ENCODE measurements at places on chromosomes 16 and 17.

DNA sequence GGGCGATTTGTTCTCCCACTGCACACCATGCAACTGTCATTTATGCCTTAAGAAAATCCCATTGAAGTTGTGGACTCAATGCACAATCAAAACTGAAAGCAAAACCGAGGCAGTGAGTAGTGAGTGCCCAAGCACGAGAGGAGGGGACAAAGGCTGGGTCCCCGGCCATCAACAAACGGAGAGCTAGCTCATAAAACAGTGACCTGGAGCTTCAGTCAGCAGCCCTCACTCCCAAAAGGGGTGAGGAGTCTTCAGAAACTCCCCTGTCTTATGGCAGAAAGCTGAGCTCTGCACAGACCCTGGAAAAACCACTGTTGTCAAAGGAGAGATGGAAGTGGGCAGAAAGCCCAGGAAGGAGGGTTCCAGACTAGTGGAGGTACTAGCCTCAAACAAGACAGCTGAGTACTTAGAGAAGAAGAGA lies 96.9 kb downstream of the ADCY9 start:
- DNase-seq, result no peak

- DNase-seq, result no peak
Measured at GRCh38 chr17:3826191-3826590, 19.9 kb downstream of the NCBP3 start.

GRCh38 chr16:72858665-72859493 lies 189.0 kb downstream of the ZFHX3 start:
- DNase-seq, result no peak

DNA sequence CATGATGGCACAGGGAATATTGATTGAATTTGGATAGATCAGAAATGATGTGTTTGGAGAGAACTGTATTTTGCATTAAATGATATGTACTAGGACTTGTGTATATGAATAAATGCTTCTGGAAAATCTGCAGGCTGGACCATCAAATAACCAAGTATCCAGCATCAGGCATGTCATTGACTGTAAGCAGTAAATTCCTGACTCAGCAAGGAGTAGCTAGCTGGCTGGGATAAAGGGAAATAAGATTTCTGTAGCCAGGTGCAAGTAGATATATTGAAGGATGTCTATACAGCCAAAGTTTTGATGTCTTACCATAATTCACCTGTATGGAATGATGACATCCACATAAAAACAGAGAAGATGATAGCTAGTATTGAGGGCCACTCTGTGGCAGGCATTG lies 809.6 kb downstream of the CDH11 start:
- no peak for DNase-seq

DNA sequence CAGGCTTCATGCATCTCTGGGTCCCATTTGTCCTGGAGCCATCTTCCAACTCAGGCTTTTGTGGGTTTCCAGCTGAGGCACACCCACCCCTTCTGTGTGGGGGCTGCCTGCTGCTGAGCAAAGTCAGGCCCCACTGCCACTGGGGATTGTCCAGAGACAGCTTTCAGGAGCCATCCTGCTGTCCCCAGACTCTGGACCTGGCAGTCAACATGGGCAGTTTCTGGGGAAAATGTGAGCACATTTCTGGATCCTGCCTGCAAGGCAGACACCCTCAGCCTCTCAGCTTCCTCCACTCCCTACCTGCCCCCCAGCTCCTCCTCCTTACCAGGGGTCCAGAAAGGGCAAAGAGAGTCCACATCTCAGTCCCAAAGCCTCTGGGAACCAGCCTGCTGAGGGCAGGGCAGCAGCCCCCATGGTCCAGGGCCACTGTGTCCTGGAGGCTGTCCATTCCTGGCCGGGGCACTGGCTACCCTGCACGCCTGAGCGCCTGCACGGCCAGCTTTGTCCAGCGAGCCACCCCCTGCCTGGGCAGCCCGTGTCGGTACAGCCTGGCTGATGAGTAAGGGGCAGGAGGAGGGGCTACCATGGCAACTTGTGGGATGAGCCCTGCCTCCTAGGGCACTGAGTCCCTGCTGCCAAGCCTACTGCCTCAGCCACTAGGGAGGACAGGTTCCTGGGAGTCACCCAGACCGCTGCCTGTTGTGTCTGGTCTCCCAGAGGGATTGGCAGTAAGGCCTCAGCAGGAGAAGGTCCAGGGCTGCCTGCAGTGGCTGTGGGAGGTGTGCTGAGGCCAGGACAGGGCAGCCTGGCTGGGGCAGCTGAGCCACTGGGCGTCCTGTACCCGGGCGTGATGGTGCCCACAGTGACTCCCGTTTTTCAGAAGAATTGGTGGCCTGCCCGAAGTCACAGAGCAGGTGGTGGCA lies at the start of gene SLC47A2:
Gene SLC47A2, minus strand, starts transcription at position 477 of the 923 bp plus-strand sequence. Its CDS starts 29 bp downstream, at position 448.
- no peak for DNase-seq

GRCh38 chr17:77315551-77316190 lies 174.9 kb downstream of the SEC14L1 start:
- DNase-seq, result no peak

DNA sequence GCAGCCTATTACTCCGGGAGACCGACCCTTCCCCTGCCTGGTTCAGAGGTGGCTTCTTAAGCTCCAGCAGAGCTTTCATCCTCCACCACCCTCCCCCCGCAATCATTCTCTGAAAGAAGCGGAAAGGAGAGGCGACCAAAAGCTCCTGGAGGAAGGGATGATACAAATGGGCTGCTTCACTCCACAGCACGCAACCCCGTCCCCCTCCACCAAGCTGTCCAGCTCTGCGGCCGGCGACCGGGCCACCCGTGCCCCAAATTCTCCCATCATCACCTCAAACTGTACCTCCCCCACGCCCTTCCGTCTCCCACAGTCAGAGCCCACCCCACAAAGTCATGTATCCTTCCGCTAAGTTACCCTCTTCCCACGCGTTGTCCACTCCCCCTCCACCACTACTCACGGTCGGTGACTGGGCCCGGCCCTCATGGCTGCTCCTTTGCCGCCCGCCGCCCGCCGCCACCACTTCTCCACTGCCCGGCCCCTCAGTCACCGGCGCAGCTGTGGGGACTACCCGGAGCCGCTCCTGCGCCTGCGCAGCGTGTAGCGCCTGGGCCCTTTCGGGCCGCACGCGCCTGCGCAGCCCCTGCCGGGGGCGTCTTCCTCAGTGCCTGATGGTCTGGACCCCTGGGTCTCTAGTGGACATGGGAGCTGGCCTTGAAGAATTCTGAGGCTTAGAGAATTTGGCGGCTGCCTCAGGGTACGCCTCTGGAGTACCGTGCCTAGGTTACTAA lies at the start of gene FAM222B:
Gene FAM222B, minus strand, starts transcription at position 509 of the 731 bp plus-strand sequence. CDS start 76,123 bp downstream, outside the sequence.
- DNase-seq, result peak; percentile 89

DNA sequence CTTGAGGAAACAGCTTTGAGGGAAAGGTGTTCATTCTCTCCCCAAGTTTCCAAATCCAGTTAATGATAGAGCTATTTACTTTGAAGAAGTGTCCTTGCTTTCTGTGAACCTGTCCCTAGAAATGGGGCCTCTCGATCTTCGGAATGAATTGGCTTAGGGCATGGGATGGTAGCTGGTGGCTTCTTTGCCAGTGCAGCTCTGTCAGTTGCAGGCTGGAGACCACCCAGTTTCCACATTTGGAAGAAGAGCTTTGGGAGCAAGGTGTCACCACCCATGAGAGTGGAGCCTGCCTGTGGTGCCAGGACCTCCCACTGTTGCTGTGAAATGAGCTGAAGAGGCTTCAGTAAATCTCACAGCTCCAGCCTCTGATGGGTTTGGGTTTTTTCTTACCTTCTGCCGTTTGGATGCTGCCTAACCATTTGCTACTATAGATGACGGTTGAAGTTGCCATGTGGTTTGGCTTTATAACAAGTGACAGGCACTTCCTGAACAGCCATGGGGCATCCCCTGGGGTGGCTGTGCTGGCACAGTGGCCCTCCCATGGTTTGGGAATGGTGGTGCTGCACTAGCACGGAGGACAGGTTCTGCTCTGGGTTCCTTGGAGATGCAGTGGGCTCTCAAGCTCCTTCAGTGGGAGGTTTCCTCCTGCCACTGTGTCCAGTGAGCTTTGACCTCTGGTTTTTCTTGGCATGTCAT lies 19.5 kb upstream of the SLC5A10 start:
- no peak for DNase-seq

DNA sequence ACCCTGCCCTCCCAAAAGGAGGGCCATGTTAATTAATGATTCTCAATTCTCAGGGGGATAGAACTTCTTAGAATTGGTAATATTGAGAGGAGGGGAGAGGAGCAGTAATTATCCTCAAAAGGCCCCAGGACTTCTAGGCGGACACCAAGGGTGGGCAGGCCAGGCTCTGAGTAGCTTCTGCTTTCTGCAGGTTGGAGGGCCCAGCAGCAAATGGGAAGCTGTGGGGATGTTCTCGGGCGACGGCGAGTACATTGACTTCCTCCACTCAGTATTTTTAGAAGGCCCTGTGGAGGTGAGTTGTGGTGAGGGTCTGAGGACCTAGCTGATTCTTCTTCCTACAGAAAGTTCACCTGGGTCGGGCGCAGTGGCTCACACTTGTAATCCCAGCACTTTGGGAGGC lies 57.5 kb downstream of the DNAH2 start:
- DNase-seq, result no peak

- no peak for DNase-seq
Measured at GRCh38 chr16:28189245-28189644, 22.5 kb downstream of the XPO6 start.

GRCh38 chr17:8552577-8553320 lies 77.8 kb downstream of the MYH10 start:
- DNase-seq, result no peak

DNA sequence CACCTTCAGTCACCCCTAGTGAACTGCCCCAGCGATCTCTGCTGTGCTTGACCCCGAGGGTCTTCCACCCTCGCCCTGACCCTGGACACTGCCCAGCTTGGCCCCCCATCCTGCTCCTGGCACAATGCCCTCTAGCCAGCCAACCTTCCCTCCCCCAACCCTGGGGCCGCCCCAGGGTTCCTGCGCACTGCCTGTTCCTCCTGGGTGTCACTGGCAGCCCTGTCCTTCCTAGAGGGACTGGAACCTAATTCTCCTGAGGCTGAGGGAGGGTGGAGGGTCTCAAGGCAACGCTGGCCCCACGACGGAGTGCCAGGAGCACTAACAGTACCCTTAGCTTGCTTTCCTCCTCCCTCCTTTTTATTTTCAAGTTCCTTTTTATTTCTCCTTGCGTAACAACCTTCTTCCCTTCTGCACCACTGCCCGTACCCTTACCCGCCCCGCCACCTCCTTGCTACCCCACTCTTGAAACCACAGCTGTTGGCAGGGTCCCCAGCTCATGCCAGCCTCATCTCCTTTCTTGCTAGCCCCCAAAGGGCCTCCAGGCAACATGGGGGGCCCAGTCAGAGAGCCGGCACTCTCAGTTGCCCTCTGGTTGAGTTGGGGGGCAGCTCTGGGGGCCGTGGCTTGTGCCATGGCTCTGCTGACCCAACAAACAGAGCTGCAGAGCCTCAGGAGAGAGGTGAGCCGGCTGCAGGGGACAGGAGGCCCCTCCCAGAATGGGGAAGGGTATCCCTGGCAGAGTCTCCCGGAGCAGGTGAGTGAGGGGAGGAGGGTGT lies at the start of gene TNFSF13:
Gene TNFSF13, plus strand, starts transcription at position 207 of the 776 bp plus-strand sequence. Its CDS starts 290 bp downstream, at position 497.
- DNase-seq, result no peak

DNA sequence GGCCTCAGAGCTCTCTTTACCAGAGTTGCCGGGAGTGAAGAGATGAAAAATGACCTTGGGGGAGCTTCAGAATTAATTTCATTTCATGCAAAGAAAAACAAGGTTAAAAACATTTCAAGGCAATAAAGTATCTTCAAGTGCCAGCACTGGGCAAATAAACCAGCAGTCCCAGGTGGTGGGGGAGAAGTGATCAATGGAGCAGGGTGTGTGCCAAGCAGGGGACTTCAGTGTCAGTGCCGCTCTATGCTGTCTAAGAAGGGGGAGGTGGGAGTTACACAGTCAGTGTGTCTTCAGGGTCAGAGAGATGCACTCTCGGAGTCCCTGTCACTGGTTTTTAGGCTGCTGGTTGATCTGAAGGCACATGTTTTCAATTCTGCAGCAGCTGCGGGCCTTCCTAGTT lies 57.2 kb upstream of the MGAT5B start:
- no peak for DNase-seq

- no peak for DNase-seq
Measured at GRCh38 chr16:31700200-31700529, 172.5 kb downstream of the AHSP start.

DNA sequence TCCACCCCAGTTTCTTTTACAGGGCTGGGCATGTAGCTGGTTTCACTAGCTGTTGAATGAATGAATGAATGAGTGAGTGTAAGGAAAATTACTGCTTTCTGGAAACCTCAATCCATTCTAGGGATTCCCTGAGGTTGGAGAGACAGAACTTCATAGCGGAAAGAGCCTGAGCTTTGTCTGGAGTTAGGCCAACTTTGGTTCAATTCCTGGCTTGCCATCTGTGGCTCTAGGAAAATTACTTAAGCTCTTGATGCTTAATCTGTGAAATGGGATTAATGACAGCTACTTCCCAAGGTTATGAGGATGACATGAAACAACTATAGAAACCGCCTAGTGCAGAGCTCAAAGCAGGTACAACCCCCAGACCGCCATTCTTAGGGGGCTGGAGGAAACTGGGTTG lies 76.3 kb upstream of the AXIN2 start:
- DNase-seq, result no peak
